Fibroblast of lung (primary cell): ENCODE measurements at places on chromosomes 2 and 18. TPM values are rescaled to one million over a fixed set of nuclear protein-coding genes. Genes with fewer than 3 reads are reported as not detected.
A peak's percentile ranks its signal among the peaks of the same experiment; 100 is the strongest.

DNA sequence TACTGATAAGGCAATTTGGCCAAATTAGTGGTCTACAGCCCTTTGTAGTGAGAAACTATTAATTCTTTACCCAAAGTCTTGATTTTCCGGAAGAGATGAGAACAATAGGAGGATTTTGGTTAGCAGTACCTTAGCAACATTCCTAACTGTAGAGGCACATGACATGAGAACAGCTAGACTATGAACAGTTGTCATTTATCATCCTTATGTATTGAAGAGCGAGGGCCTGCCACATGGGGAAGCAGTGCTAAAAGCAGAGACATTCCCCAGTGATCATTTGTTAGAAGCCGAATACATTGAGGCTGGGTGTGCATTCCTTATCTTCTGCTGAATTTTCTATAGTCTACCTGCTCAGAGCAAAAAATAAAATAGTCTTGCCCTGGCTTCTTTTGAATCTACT is 65.2 kb downstream of the RBBP8 start:
- no peak for DNase-seq

GRCh38 chr18:2223849-2224248 is 347.5 kb downstream of the METTL4 start:
- DNase-seq, result peak; percentile 42

GRCh38 chr18:13461469-13461868 is 242.9 kb downstream of the LDLRAD4 start:
- DNase-seq, result no peak

GRCh38 chr2:160984426-160985077 is 175.7 kb upstream of the TANK start:
- DNase-seq, result no peak

GRCh38 chr2:121776361-121776760 is 20.9 kb downstream of the TSN start:
- DNase-seq, result peak; percentile 9

GRCh38 chr18:2538844-2539243 is 32.5 kb downstream of the METTL4 start:
- peak; percentile 33 for DNase-seq

DNA sequence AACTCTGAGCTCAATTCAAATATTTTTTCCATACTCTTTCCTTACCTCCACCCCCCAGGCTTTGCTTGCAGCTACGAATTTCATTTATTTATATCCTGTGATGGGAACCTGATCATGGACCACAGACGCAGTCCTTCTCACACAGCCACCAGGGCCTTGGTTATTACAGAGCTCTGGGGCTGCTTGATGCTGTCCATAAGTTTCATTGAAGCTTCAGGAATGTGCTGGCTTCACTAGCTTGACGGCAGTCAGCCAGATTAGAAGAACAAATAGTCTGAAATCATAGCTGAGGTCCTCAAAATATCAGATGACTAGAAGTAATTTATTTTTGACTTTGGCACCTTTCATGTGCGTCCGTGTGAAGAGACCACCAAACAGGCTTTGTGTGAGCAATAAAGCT is 104.9 kb downstream of the VWA3B start:
- DNase-seq, result no peak

GRCh38 chr2:124533226-124533954 is 508.3 kb downstream of the CNTNAP5 start:
- no peak for DNase-seq

- peak; percentile 77 for DNase-seq
Measured at GRCh38 chr2:68237404-68237803, 14.9 kb downstream of the PPP3R1 start.

GRCh38 chr2:49831698-49832367 is 677.5 kb upstream of the FSHR start:
- peak; percentile 10 for DNase-seq

DNA sequence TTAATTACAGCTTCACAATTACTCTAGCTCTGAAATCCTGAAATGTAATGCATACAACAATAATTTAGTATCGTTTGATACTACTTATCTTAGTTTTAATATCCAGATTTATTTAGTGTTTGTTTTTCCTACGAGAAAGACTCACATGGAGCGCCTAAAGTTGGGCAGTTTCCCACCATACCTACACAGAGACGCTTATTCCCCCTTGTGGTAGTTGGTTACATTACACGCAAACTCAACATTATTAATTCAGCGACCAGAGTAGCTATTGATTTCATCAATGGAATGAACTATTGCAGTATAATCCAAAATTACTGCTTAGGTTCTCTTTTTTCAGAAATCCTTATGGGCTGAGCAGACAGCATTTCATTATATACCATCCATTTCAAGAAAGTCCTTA is 164.0 kb upstream of the REG3G start:
- no peak for DNase-seq

Gene CD207
- total RNA-seq, result not detected in 2 replicates

Gene TMEFF2
- 0.26 and 0.33 TPM in 2 replicates for total RNA-seq

Gene TDRD15
- not detected in 2 replicates for total RNA-seq

Gene ACKR3
- 0.17 and 2.3 TPM in 2 replicates for total RNA-seq

Gene CFAP210
- not detected in 2 replicates for total RNA-seq

Gene NEUROD1
- not detected in 2 replicates for total RNA-seq

Gene LBX2
- 1.5 and 3.0 TPM in 2 replicates for total RNA-seq
